ENCODE measurements at places on chromosomes 13 and 19. TPM values are rescaled to one million over a fixed set of nuclear protein-coding genes. Genes with fewer than 3 reads are reported as not detected.

OR7E24 gene
- not detected for total RNA-seq

PALM3 gene
- total RNA-seq = not detected

ZNF90 gene
- 5.1 TPM for total RNA-seq

UPK1A gene
- total RNA-seq = 0.77 TPM

ZNF77 gene
- total RNA-seq = 5.8 TPM

CLEC4M gene
- not detected for total RNA-seq

GPR4 gene
- total RNA-seq = not detected

DNA sequence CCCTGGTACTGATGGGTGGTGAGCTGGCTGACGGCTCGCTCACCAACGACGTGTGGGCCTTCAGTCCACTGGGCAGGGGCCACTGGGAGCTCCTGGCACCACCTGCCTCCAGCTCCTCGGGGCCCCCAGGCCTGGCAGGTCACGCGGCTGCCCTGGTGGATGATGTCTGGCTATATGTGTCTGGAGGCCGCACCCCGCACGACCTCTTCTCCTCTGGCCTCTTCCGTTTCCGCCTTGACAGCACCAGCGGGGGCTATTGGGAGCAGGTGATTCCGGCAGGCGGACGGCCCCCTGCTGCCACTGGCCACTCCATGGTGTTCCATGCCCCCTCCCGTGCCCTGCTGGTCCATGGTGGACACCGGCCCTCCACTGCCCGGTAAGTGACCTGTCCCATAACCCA lies 10.5 kb downstream of the MEGF8 start:
- no peak overlapping the region for H3K4me3 ChIP-seq
- no peak overlapping the region for H3K27ac ChIP-seq
- DNase-seq = no peak
- H3K36me3 ChIP-seq = no peaks in the 10 kb centered on the region

GRCh38 chr19:31596751-31597150 lies 247.5 kb upstream of the TSHZ3 start:
- DNase-seq = no peak
- no peaks in the 10 kb centered on the region for H3K36me3 ChIP-seq
- H3K27me3 ChIP-seq = no peaks in the 10 kb centered on the region
- no peak overlapping the region for H3K4me3 ChIP-seq
- H3K27ac ChIP-seq = no peak overlapping the region

- peak overlapping the region; percentile 37 for H3K27ac ChIP-seq
- H3K36me3 ChIP-seq = peaks cover 61% of the 10 kb centered on the region
- peak; percentile 80 for DNase-seq
- H3K4me1 ChIP-seq = peaks cover 39% of the 10 kb centered on the region
- no peak overlapping the region for H3K4me3 ChIP-seq
Observed at GRCh38 chr19:17755977-17756670, 4.8 kb downstream of the FCHO1 start.

DNA sequence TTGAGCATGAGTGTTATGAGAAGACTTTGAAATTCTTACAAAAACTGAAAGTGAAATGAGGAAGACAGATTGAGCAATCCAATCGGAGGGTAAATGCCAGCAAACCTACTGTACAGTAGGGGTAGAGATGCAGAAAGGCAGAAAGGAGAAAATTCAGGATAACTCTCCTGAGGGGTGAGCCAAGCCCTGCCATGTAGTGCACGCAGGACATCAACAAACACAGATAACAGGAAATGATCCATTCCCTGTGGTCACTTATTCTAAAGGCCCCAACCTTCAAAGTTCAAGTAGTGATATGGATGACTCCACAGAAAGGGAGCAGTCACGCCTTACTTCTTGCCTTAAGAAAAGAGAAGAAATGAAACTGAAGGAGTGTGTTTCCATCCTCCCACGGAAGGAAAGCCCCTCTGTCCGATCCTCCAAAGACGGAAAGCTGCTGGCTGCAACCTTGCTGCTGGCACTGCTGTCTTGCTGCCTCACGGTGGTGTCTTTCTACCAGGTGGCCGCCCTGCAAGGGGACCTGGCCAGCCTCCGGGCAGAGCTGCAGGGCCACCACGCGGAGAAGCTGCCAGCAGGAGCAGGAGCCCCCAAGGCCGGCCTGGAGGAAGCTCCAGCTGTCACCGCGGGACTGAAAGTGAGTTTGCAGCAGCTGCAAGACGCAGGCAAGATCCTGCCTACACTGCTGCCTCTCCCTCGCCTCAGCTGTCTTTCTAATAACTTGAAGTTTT lies at the start of gene TNFSF13B:
Gene TNFSF13B (plus strand): TSS at position 118 of the 728 bp plus-strand sequence. CDS start 178 bp downstream, at position 296.
- DNase-seq = peak; percentile 84
- peaks cover 4% of the 10 kb centered on the region for H3K36me3 ChIP-seq
- H3K27ac ChIP-seq = peak within 1 kb of the TSS; percentile 88

DNA sequence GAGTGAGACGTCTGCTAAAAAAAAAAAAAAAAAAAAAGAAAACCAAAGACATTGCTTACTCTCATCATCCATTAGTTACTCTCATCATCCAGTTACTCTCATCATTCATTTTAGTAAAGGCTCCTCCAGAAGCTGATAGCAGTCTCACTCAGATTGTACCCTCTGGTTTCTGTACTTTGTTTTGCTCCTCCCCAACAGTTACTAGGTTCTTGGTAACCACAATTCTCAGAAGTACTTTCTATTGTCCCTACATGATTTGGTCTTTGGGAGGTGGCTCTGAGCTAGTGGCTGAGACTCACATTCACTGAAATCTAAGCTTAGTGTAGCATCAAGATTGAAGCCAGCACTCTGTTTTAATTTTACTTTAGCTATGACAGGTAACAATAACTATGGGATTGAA lies 14.3 kb downstream of the ERICH4 start:
- peak; percentile 81 for DNase-seq
- no peaks in the 10 kb centered on the region for H3K36me3 ChIP-seq
- no peaks in the 10 kb centered on the region for H3K27me3 ChIP-seq

DNA sequence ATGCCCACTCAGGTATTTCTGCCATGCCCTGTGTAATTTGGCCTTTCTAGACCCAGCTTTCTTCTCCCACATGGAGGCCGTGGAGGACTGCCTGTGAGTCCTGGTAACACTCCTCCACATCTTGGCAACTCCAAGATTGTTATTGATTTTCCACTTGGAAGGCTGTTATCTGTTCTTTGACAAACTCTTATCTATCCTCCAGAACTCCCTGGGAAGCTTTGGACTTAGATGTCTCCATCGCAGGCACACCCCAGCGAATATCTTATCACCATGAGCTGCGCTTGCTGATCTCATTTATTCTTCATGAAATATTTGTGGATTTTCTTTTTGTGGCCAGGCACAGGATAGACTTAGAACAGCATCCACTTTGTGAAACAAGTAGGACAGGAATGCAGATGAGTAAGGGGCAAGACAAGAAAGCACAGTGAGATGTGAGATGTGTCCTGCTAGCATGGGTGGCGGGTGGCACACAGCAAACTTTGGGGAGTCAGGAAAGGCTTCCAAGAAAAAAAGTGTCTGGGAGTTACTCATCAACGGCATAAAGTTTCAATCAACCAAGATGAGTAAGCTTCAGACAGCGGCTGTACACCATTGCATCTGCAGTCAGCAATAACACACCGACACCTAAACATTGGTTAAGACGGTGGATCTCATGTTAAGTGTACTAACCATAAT lies 84.5 kb upstream of the IRS2 start:
- H3K27me3 ChIP-seq = peaks cover 21% of the 10 kb centered on the region
- no peak overlapping the region for H3K27ac ChIP-seq
- H3K4me1 ChIP-seq = no peaks in the 10 kb centered on the region

DNA sequence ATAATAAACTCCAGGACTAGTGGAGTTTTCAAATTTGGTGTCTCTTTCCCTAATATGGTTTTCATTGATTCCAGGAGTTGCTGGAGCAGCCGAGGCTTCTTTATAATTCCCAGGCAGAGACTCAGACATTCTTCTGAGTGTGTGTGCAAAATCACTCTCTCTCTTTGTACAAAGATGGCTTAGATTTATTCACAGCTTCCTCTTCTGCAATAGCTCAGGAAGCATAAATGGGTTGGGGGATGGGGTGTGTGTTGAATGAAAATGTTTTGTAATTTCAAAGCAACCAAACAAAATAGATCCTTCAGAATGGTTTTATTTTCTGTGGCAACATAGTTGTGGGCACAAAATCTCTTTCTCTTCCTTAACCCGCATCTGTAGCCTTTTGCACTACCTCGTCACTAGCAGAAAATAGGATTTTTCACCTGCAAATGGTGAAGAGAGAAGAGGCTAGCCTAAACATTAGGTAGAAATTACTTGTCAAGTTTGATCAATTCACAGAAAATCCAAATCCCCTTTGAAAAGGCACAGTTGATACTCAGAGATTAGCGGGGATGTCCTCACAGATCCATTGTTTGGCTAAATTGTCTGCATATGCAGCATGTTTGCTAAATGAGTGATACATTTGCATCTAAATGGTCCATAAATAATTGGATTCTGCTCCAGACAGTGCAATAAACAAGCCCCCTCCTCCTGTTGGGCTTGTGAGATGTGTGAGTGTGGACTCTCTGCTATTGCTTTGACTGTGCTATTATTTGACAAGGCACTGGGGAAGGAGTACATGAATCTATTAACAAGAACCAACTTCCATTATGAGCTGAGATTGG lies 66.7 kb downstream of the CBY2 start:
- no peak overlapping the region for H3K4me3 ChIP-seq
- no peaks in the 10 kb centered on the region for H3K4me1 ChIP-seq
- H3K36me3 ChIP-seq = no peaks in the 10 kb centered on the region
- peaks cover 6% of the 10 kb centered on the region for H3K27me3 ChIP-seq
- H3K27ac ChIP-seq = no peak overlapping the region
- no peak for DNase-seq

- no peaks in the 10 kb centered on the region for H3K4me1 ChIP-seq
- H3K4me3 ChIP-seq = no peak overlapping the region
- no peak for DNase-seq
Observed at GRCh38 chr13:37295071-37295470, 189.6 kb upstream of the CSNK1A1L start.

DNA sequence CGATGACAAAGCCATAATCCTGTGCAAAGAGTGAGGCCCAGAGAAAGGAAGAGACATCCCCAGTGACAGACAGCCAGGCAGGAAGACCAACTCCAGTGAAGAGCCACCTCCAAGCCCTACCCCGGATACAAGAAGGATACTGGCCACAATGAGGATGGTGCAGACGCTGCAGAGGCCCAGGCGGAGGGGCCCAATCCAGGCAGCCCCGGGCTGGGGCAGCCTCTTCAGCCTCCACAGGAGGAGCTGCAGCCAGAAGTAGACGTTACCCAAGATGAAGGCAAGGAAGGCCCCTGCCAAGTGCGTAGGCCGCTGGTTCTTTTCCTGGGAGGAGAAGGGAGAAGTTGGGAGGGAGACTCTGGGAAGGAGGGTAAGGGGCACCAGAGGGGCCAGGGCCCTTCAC lies 8.5 kb downstream of the TMEM150B start:
- no peak for DNase-seq
- no peak overlapping the region for H3K27ac ChIP-seq
- H3K4me1 ChIP-seq = peaks cover 3% of the 10 kb centered on the region

GRCh38 chr13:94947392-94947791 lies 235.0 kb upstream of the SOX21 start:
- H3K27me3 ChIP-seq = peaks cover 1% of the 10 kb centered on the region
- H3K4me3 ChIP-seq = no peak overlapping the region
- H3K4me1 ChIP-seq = no peaks in the 10 kb centered on the region
- H3K36me3 ChIP-seq = no peaks in the 10 kb centered on the region
- H3K27ac ChIP-seq = no peak overlapping the region

- no peak overlapping the region for H3K4me3 ChIP-seq
- H3K4me1 ChIP-seq = no peaks in the 10 kb centered on the region
- H3K27me3 ChIP-seq = no peaks in the 10 kb centered on the region
- no peaks in the 10 kb centered on the region for H3K36me3 ChIP-seq
Observed at GRCh38 chr13:34611671-34612070, 330.4 kb upstream of the NBEA start.

DNA sequence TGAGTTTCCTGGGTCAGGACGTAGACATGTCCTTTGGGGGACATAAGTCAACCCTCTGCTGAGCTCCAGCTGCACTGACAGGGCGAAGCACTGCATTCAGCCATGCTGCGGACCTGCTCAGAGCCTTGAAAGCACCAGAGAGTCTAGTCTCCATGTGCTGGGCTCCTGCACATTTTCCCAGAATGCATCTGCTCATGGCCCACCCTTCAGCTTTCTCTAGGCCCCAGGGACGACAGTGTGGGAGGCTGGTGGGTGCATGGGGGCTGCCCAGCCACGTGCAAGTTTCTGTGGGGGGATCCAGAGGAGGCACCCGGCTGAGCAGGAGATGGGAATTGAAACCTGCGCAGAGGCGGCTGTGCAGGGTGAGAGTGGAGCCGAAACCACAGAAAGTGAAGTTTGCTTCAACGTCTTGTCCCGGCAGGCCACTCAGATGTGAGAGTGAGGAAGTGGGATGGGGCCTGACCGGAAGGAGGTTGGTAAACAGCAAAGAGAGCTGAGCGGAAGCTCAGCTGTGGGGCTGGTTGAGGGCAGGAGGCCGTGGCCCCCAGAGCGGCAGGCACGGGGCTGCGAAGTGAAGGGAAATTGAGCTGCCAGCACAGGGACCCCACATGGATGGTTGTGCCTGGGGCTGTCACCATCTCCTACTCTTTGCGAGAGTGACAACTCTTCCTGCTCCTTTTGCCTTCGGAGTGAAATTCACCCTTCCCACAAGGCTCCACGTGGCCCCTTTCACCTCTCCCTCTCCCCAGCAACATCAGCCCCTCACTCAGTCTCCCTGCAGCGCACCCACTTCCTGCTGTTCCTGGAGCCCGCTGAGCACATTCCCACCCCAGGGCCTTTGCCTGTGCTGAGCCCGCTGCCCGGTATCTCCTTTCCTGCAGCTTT lies 11.8 kb downstream of the PGLS start:
- H3K27me3 ChIP-seq = peaks cover 2% of the 10 kb centered on the region
- H3K36me3 ChIP-seq = peaks cover 20% of the 10 kb centered on the region
- DNase-seq = peak; percentile 88
- peaks cover 14% of the 10 kb centered on the region for H3K4me1 ChIP-seq

- DNase-seq = no peak
- H3K4me1 ChIP-seq = peaks cover 49% of the 10 kb centered on the region
- H3K27me3 ChIP-seq = no peaks in the 10 kb centered on the region
- peaks cover 72% of the 10 kb centered on the region for H3K36me3 ChIP-seq
Observed at GRCh38 chr19:42120276-42120980, 11.8 kb downstream of the POU2F2 start.

DNA sequence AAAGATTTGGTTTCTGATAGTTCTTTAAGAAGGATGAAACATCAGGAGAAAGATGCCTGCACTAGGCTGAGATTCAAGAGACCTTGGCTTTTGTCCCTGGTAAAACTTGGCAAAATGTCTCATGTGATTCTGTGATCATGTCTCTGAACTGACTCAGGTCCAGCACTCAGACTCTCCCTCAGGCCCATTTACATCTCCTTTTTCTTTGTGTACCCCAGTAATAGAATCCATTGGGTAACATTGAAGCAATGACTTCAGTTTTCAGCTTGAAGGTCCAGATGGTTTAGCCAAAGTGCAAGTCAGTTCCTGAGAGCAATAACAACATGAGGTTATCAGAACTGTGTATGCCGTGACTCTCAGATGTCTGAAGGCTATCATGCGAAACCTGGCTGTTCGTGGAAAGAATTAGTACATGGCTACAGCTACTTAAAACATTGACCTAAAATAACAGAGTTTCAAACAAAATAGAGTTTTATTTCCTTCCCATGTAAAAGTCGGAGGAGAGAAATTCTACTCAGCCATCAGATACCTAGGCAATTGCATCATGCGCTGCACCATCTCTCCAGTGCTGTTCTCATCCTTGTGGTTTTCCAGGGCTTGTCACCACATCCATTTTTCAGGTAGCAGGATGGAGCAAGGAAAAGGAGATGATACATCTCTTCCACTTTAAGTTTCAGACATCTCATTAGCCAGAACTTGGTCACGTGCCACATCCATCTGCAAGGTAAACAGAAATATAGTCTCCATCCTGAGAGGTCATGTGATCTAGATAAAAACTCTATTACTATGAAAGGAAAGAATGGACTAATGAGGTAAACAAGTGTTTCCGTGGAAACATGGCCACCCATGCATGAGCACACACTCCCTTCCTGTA lies 117.3 kb downstream of the POSTN start:
- H3K27me3 ChIP-seq = no peaks in the 10 kb centered on the region
- no peaks in the 10 kb centered on the region for H3K4me1 ChIP-seq
- no peak overlapping the region for H3K4me3 ChIP-seq
- H3K27ac ChIP-seq = no peak overlapping the region
- DNase-seq = no peak
- H3K36me3 ChIP-seq = no peaks in the 10 kb centered on the region

All from activated CD4-positive, alpha-beta T cell treated with anti-CD3 and anti-CD28 coated beads, Interleukin-2, amount 10 ng/mL, durations not matched to agents 24 days and 14 days (primary cell).